Esophagus mucosa (tissue), 1 donor: ENCODE measurements at places on chromosomes 3 and 15. TPM values are rescaled to one million over a fixed set of nuclear protein-coding genes. Genes with fewer than 3 reads are reported as not detected.

TCAIM gene
- 20.5 TPM for total RNA-seq

- peak; percentile 18 for ATAC-seq
Observed at GRCh38 chr15:37921527-37922385, 12.7 kb upstream of the TMCO5A start.

GRCh38 chr3:143672396-143673165 is 175.7 kb downstream of the SLC9A9 start:
- no peak for ATAC-seq

- no peak for ATAC-seq
Observed at GRCh38 chr15:69511015-69511414, 58.4 kb downstream of the RPLP1 start.

DNA sequence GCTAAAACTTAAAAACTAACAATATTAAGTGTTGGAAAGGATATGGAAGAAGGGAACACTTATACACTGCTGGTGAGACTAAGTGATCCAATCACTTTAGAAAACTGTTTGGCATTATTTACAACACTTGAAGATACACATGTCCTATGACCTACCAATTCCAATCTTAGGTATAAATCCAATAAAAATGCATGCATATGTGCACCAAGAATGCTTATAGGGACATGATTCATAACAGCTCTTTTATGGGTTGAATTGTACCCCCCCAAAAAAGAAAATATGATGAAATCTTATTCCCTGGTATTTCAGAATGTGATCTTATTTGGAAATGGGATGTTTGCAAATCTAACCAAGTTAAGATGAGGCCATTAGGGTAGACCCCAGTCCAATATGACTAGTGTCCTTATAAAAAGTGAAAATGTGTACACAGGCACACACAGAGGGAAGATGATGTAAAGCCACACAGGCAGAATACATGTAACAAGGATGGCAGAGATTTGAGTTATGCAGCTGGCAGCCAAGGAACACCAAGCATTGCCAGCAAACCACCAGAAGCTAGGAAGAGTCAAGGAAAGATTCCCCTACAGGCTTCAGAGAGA is 15.3 kb downstream of the CCR8 start:
- no peak for ATAC-seq

- ATAC-seq: no peak
Observed at GRCh38 chr3:37920156-37920699, 58.5 kb downstream of the CTDSPL start.
